ENCODE measurements at places on chromosomes 1 and 21.

DNA sequence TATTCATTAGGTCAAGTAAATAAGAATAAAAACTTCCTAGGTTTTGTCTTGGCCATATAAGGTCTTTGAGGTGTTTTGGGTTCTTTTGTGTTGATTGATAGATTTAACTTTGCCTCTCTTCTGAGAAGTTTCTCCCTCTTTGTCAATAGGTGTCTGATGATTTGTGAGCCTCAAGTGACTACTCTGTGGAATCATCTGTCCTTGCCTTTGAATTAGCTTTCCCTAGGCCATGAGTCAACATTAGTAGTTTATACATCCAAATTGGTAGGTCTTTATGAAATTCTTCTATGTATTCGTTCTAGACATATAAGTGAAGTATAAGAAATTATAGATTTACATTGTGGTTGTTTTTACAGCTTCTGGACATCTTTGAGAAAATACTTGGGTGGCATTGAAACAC lies 864.4 kb downstream of the USP25 start:
- no peak for DNase-seq

GRCh38 chr1:63829349-63830327 lies 55.8 kb downstream of the ROR1 start:
- no peak for DNase-seq

DNA sequence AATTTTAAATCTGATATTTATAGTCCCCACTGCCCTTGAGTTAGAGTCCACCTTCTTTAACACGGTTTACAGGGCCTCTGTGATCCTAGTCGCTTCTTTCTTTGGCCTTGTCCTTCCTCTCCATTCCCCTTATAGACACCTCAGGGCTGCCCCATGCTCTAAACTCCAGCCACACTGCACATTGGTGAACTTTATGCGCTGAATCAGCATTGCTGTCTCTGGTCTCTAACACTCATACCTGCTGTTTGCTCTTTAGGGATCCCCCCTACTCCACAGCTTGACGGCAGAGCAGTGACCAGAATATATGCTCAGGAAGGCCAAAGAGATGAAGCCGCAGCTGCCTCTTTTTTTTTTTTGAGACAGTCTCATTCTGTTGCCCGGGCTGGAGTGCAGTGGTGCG lies 30.2 kb downstream of the PLEKHO1 start:
- DNase-seq, result no peak

GRCh38 chr1:109396871-109397580 lies 692 bp downstream of the SORT1 start:
- peak; percentile 2 for DNase-seq

DNA sequence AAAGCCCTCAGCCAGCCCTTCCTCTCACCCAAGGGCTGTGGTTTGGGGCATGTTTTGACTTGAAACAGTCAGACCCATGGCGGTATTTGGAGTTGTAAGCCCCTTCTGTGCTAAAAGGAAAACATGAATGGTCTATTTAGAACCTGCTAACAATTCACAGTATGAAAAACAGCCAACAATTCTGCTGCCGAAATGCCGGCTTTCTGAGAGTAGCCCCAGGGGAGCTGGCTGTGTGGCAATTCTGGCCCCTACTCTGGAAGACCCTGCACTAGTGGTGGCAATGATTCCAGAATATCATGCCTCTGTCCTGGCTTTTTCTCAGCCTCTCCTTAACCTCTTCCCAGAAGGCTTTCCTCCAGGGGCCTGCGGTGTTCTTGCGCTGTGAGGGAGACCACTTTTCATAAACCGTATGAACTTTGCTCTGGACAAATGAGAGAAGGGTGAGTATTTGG lies 118.7 kb downstream of the EDEM3 start:
- DNase-seq, result no peak

GRCh38 chr1:161282991-161283390 lies 24.4 kb downstream of the PCP4L1 start:
- no peak for DNase-seq

DNA sequence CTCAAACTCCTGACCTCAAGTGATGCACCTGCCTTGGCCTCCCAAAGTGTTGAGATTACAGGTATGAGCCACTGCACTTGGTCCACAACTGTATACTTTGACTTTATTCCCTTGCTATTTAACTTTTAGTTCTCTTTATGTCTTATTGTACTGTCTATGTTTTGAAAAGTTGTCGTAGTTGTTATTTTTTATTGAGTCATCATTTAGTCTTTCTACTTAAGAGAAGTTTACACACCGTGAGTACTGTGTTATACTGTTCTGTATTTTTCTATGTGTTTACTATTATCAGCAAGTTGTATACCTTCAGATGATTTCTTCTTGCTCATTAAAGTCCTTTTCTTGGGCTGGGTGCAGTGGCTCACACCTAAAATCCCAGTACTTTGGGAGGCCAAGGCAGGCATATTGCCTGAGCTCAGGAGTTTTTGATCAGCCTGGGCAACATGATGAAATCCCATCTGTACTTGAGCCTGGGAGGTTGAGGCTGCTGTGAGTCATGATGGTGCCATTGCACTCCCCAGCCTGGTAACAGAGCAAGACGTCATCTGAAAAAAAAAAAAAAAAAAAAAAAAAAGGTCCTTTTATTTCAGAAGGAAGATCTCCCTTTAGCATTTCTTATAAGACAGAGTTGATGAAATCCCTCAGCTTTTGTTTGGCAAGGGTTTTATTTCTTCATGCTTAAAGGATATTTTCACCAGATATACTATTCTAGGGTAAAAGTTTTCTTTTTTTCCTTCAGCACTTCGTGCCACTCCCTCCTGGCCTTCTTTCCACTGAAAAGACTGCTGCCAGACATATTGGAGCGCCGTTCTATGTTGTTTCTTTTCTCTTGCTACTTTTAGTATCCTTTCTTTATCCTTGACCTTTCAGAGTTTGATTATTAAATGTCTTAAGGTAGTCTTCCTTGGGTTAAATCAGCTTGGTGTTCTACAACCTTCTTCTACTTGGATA lies 47.6 kb downstream of the TNFSF18 start:
- DNase-seq, result no peak

- DNase-seq, result no peak
Measured at GRCh38 chr1:27087371-27088220, 67.3 kb downstream of the SLC9A1 start.

DNA sequence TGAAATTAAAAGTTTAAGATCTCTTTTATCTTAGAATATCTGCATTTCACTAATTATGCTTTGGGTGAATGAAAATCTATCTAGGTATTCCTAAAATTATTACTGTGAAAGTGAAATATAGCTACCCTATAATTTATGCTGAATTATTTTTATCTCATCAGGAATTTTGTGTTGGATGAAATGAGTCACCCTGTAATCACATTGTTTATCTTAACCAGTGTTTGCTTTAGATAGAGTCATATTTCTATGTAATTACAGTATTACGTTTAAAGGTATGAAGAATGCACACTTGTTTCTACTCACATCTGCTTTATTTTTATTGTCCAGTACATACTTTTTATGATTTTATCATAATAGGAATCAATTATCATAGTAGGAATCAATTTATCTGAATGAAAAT lies 249.2 kb downstream of the NCAM2 start:
- DNase-seq, result no peak

GRCh38 chr1:47559944-47560695 lies 122.3 kb downstream of the FOXD2 start:
- no peak for DNase-seq

DNA sequence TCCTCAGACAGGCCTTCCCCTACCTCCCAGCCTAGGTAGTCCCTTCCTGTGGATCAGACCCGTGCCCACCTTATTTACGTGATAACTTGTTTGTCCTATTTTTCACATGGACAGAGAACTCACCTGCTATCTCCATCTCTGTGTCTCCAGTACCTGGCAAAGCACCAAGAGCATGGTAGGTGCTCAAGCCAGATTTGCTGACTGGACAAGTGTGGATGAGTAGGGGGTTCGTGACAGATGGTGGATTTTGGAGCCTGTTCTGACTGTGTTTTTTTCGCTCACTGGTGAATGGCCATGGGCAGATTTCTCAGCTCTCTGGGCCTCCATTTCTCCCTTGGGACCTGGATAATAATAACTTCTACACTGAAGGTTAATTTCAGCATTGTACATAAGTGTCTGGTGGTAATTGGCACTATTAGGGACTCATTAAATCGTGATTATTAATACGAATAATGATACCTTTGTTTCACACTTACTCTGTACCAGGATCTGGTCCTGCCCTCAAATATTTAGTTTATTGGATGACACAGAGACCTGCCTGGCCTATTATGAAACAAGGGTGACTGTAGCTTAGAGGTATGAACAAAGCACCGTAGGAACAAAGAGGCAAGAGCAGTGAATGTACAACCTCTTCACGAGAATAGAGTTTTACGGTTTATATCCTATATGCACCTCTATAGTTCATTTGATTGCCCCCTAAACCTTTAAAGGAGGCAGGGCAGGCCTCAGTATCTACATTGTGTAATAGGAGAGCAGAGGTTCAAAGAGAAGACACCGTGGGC lies 24.5 kb upstream of the SLC26A9 start:
- no peak for DNase-seq

- DNase-seq, result no peak
Measured at GRCh38 chr1:68481041-68481440, 15.8 kb downstream of the DEPDC1 start.

GRCh38 chr21:42282715-42283114 lies 32.5 kb downstream of the TFF3 start:
- DNase-seq, result no peak

- peak; percentile 57 for DNase-seq
Measured at GRCh38 chr21:15823486-15824150, 93.8 kb downstream of the USP25 start.

- DNase-seq, result no peak
Measured at GRCh38 chr1:5906966-5907365, 85.3 kb downstream of the NPHP4 start.

GRCh38 chr1:64687725-64688327 lies 57.0 kb upstream of the RAVER2 start:
- no peak for DNase-seq

DNA sequence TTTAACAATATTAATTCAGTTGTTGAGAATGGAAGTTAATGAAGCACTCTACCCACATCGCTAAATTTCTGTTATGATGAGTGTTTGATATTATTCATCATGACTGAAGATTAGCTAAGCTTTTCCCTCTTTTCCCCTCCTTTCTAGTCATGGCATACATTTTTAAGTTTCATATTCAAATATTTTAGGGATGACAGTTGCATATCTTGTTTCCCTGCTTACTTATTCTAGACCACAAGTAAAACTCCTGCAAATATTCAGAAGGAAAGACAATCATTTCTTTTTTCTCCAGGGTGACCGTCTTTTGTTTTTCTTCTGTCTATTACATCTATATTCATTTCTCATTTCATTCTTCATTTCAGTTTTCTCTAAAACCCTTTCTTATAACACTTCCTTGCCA lies 906.0 kb downstream of the ADGRL2 start:
- DNase-seq, result no peak

DNA sequence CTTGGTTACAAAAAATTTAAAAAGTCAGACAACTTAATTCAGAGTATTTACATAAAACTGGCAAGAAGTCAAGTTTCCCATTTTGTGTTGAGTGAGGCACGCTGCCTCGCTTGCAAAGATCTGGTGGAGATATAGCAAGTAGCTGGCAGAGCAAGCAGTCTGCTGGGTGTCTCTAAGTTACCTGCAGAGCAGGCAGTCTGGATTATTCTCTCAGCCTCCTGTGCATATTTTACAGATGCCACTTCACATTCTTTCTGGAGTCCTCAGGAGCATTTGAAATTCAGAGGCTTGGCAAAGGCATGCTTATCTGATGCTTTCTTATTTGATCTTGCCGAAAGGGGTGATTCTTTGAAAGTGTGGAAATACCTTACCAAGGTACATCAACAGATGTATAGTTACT lies 640.4 kb upstream of the ADGRL4 start:
- DNase-seq, result no peak

- DNase-seq, result no peak
Measured at GRCh38 chr1:119634016-119634415, 14.1 kb downstream of the ZNF697 start.

GRCh38 chr1:75990686-75991085 lies 58.5 kb upstream of the ASB17 start:
- no peak for DNase-seq

DNA sequence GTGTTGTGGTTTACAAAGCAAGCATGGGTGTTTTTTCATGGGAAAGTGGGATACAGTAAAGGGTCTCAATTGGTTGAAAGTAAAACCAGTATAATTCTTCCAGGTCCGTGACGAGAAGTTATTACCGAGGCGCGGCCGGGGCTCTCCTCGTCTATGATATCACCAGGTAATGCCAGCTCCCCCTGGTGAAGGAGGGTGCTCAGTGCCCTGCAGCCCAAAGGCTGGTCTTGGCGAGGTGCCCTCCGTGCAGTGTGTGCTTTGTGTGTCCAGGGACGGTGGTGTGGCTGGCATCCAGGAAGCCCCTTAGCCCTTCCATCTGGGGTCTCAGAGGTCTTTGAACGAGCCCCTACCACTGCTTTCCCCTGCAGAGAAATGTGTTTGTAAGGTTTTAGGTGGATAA lies 24.8 kb downstream of the RAB4A start:
- DNase-seq, result no peak

DNA sequence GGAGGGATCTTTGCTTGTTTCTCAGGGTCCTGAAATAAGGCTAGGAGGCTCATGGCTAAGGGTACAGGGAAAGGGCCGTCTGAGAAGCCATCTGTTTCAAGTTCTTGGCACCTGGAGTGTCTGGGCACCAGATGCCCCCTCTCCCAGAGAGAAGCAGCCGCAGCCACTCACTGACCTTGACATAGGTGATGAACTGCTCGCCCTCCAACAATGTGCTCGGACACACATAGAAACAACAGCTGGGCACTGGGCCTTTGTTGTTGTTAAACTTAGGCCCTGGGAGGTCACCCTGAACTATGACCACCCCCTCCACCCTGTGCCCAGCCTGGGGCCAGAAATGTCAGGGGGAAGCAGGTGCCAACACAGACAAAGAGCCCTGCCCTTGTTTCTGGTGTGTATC lies 9.2 kb upstream of the TNNI1 start:
- DNase-seq, result no peak

- no peak for DNase-seq
Measured at GRCh38 chr1:3349968-3350299, 104.5 kb upstream of the ARHGEF16 start.

GRCh38 chr21:21232320-21232719 lies 234.1 kb downstream of the NCAM2 start:
- DNase-seq, result no peak

GRCh38 chr1:19511116-19511515 lies 25.8 kb upstream of the CAPZB start:
- DNase-seq, result no peak

- DNase-seq, result no peak
Measured at GRCh38 chr1:156368889-156369684, at the start of gene RHBG. Gene RHBG, plus strand, starts transcription at chr1:156369211. Its CDS starts 39 bp downstream, at chr1:156369250.

DNA sequence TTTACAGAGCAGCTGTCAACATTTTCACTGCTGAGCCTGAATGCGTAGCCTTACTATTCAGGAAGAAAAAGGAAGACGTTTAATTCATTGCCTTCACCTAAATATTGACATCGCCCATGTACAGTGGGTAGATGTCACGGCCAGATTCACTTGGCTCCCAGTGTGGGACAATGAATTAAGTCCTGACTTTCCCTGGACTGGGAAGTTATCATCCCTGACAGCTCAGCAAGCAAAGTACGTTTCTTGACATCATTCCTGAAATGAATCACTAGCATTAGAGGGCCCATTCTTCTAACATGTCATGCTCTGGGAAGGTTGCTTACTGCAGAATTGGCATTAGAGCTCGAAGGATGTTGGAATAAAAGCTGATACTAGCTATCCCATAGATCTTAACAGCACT lies 37.8 kb downstream of the LRRC53 start:
- DNase-seq, result no peak

GRCh38 chr1:8810987-8811386 lies 6.5 kb downstream of the RERE start:
- DNase-seq, result no peak
